ENCODE measurements at places on chromosomes 12 and 14.

DNA sequence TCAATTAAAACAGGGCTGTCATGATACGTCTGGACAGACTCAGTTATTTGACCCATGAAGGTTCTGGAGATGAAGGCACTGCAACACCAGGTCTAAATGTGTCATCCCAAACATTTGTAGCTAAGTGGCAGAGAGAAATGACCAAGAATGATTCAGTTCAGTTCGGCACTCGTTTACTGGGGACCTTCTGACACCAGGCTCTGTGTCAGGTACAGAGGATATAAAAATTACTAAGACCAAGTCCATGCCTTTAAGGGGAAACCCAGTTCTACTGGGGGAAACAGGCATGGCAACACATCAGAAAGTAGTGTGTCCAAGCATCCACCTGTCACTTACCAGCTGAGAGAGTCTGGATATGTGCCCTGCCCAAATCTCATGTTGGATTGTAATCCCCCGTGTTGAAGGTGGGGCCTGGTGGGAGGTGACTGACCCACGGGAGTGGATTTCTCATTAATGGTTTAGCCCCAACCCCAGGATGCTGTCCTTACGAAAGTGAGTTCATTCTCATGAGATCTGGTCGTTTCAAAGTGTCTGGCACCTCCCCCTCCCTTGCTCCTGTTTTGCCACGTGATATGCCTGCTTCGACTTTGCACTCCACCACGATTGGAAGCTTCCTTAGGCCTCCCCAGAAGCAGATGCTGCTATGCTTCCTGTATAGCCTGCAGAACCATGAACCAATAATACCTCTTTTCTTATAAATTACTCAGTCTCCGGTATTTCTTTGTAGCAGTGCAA is 41.9 kb upstream of the BCL2L14 start:
- DNase-seq = no peak

DNA sequence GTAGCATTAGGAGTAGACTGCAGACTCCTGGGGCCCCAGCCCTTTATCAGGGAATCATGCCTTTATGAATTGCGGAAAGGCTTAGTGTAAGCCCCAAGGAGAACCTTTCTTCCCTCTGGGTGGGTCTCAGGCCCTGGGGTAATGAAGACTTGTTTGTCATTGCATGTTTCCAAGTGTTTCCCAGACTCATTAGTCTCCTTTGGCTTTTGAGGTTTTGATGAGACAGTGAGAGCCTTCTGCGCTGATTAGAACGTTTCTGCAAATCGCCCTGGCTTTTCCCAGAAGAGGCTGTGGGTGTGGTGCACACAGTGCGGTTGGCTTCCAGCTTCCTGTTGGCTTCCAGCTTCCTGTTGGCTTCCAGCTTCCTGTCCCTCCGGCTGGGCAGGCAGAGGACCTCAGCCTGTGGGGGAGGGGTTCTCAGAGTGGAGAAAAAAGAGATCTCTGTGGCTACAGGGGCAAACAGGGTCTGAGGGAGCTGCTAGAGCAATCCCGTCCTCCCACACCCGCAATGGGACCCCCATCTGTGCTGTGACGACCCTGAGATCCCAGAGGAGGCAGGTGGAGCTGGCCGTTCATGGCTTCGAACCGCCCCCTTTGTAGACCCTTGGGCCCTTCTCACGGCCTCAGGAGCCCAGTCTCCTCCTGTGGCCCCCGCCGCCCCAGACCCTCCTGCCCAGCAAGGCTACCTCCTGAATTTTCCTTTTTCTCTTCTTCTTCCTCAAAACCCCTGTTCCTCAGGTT is 42.1 kb downstream of the GPR68 start:
- DNase-seq = no peak

DNA sequence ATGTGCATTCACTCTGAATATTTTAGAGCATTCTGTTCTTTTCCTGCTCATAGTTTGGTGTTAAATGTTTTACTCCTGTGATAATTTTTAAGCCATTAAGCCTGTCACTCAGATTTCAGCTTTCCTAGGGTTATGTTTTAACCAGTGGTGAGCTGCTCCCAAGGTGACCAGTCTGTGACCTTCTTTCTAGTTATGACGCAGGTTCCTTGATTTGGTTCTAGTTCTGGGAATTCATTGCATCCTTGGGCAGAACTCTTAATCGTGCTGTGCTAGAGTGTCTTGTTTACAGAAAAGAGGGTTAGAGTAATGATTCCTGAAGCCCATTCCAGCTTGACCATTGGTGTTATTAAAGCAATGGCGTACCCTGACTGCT is 2.2 kb downstream of the GABARAPL1 start:
- DNase-seq = no peak

GRCh38 chr14:82398256-82398655 is 864.6 kb upstream of the SEL1L start:
- no peak for DNase-seq

DNA sequence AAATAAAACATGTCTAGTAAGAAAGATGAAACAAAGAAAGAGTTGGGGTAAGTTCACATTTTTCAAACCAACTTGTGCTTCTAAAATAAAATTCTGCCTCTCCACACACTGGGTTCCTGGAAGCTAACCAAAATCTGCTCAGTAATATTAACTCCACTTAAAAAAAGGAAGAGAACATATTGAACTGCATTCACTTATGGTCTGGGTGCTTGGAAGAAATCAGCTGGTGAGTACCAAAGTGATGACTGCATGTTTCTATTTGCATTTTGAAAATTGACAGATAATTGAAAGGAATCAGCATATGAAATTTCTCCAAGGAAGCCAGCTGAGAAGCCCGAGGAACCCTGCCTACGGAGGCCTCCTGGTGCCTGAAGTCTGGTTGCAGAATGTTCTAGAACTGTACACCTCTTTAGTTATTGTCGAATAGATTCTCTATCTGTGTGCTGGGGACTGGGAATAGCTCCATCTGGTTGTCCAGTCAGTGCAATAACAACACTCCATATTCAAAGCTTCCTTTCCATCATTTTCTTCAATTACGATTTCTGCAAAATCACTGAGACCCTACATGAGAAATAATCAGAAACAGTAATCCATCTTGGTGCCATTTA is 836.1 kb downstream of the VRK1 start:
- no peak for DNase-seq

GRCh38 chr12:6810758-6811157 is 10.9 kb upstream of the GPR162 start:
- no peak for DNase-seq

DNA sequence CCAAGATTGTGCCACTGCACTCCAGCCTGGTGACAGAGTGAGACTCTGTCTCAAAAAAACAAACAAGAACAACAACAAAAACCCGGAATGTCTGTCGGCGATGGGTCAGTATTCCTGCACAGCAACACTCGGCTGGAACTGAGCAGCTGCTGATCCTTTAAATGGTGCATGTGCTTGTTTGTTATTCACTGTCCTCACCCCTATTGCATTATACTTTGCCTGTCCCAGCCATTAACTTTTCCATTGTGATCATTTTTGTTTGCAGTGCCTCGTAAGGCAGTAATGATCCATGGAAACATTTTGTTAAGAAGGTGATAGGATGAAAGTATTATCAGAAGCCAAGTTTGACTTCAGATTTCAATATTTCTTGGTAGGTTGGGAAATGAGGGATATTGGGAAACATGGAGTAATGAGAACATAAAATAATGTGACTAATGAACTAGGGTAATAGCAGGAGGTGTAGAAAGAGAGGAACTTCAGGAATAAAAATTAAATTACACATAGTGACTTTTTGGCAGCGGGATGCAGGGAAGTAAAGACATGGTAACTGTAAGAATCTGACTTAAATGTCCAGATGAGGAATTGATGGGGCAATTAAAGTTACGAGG is 6.1 kb downstream of the ACSS3 start:
- DNase-seq = no peak

DNA sequence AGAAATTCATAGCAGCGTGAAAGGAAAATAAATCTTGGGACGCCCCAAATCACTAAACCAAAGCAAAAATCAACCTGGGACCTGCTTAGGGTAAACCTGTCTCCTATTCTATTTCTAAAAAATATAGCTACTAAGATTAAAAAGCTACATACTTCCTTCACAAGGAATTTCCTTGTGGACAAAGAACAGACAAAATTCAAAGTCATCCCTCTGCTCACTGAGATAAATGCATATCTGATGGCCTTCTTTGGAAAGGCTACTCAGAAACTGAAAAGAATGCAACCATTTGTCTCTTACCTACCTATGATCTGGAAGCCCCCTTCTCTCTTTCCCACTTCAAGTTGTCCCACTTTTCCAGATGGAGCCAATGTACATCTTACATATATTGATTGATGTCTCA is 93.0 kb upstream of the CNOT2 start:
- no peak for DNase-seq

DNA sequence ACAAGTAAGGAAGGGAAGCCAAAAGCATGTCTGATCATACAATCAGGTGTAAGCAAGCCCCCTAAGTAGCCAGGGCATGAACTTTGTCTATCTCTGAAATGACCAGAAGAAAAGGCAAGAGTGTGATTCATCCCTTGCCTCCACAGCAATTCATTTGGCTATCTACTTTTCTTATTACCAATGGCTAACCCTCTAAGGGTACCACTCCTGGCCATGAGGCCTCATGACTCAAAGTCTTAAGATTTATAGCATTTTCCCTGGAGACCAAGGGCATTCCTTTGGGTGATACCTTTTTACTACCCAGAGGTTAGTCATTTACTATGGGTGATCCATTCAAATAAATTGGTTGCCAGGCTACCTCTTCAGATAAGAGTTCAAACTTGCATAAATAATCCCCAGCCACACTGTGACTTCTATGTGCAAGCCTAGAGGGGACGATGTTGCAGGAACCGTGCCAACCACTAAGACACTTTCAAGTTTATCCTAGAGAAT is 1.5 kb upstream of the LGALS3 start:
- DNase-seq = no peak

DNA sequence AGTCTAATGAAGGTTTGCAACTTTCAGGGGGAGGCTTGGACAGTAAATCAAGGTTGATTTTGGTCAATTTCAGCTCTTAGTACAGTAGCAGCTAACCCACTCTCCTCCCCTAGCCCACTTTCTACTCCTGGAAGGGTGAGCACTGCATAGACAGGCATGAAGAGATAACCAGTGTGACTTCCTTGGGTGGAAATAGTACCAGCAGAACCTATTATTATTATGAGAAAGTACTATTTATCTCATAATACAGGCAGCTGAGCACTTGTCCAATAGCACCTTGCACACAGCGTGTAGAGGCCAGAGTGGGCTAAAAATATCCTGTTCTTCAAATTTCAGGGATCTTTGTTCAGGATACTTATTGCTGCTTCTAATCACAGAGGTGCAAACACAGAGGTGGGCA is 96.2 kb upstream of the FKBP4 start:
- DNase-seq = no peak

DNA sequence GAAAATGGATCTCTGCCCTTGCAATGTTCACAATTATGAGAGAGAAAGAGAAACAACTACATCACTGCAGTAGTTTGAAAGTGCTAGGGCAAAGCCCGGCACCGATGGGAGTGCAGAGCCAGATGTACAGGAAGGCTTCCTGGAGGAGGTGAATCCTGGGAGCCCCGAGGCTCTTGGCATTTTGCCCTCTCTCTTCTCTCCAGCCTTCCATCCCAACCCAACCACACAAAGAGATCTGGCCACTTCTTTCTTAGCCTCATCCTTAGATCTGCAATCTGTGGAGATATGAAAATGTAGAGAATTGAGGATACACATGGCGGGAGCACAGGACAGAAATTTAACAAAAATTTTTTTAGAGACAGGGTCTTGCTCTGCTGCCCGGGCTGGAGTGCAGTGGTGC is 3.3 kb upstream of the PAPLN start:
- DNase-seq = no peak

- no peak for DNase-seq
Observed at GRCh38 chr12:31278832-31279231, 47.1 kb downstream of the SINHCAF start.

DNA sequence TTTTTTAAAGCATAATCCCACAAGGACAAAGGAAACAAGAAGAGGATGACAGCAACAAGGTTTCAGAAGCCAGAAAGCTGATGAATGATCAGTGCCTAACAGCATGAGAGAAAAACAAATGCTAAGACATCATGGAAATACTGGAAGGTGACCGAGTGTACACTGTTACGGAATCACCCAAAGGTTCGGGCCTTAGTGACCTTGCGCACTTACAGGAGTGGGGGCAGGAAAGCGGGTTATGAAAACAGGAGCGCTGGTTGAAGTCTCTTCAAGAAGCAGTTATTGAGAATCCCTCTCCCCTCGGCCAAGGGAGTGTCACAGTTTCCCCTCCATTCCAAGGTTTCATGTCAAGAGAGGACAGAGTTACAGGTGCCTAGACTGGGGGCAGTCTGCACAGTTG is 42.6 kb downstream of the SLC25A47 start:
- no peak for DNase-seq

DNA sequence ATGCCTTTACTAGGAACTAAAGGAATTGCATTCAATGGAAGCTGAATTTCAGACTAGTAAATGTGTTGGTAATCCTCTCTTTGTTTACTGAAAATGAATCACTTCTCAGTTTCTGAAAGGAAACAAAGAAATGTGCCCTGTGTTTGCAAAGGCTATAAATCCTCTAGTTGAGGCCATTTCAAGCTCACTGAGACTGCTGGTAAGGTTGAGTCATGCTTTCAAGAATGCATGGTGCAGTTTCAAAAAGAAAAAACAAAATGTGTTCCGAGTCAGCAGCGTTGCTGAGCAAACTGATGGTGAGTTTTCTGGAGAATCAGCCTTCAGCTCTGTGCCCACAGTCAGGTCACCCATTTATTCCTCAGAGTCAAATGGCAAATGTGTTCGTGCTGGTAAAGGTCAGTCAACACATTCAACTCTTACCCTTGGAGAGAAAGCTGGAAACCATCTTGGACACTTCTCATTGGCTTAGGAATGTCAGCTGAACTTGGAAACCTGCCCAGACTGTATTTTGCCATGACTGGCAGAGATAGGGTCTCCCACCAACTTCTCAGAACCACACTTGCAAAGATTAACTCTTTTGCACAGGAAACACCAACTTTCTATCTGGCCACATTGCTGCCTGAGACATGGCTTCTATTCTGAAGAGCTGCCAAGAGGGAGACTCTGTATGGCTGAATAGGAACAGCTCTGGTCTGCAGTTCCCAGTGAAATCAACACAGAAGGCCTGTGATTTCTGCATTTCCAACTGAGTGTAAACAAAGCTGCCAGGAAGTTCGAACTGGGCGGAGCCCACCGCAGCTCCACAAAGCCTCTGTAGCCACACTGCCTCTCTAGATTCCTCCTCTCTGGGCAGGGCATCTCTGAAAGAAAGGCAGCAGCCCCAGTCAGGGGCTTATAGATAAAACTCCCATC is 484.4 kb downstream of the ATP23 start:
- DNase-seq = no peak

- no peak for DNase-seq
Observed at GRCh38 chr14:44898551-44898950, 63.2 kb downstream of the KLHL28 start.

DNA sequence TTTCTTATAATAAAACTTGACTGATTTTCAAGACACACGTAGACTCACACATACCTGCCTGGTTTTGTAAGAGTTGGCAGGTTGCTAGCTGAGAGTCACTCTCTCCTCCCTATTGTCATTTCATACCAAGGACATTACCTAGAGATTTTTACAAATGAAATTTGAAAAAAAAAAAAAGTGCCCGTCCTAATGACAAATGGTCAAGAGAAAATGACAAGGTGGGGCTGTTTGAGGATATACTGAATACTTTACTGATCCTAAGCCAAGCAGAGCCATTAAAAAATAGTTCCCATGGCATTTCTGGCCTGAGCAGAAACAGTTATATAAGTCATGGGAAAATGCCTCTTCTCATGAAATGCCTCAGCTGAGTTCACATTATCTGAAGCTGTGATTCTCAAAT is 150.2 kb downstream of the DYRK2 start:
- no peak for DNase-seq

- no peak for DNase-seq
Observed at GRCh38 chr14:41521891-41522290, 84.8 kb upstream of the LRFN5 start.

All from RWPE2 (cell line).